ENCODE measurements at places on chromosomes 5 and 9.

- ATAC-seq, result no peak
Measured at GRCh38 chr9:15133488-15133887, 173.5 kb downstream of the TTC39B start.

GRCh38 chr5:15834596-15835245 lies 334.7 kb downstream of the FBXL7 start:
- no peak for ATAC-seq

DNA sequence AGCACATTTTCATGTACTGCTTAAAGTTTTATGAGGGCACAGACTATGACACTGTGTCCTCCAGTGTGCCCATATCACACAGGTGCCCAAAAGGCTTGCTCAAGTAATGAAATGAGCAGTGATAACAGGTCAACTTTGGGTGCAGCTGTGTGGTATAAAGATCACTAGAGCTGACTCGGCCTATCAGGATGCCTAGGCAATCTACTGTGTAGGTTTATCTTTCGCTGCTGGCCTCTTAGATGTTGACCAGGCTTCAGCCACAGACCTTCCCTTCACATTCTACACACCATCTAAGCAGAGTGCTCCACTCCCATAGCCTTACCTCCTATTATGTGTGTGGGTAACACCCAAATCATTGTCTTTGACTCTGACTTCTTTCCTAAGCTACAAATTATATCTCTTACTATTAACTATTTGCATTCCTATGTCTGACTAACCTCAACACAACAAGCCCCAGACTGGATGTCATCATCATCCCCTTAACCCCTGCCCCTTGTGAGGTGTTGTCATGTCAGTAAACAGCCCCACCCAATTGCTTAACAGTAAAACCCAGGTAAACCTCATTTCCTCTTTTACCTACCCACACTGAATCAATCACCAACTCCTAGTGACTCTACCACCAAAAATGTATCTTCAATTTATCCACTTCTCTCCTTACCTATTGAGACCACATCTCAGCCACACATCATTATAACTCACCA lies 2.5 kb downstream of the SREK1IP1 start:
- no peak for ATAC-seq

- no peak for ATAC-seq
Measured at GRCh38 chr5:113984928-113985327, 376.9 kb upstream of the KCNN2 start.

GRCh38 chr5:60163762-60164161 lies 270.2 kb upstream of the PDE4D start:
- no peak for ATAC-seq

- no peak for ATAC-seq
Measured at GRCh38 chr5:167602067-167602466, 689.4 kb upstream of the WWC1 start.

DNA sequence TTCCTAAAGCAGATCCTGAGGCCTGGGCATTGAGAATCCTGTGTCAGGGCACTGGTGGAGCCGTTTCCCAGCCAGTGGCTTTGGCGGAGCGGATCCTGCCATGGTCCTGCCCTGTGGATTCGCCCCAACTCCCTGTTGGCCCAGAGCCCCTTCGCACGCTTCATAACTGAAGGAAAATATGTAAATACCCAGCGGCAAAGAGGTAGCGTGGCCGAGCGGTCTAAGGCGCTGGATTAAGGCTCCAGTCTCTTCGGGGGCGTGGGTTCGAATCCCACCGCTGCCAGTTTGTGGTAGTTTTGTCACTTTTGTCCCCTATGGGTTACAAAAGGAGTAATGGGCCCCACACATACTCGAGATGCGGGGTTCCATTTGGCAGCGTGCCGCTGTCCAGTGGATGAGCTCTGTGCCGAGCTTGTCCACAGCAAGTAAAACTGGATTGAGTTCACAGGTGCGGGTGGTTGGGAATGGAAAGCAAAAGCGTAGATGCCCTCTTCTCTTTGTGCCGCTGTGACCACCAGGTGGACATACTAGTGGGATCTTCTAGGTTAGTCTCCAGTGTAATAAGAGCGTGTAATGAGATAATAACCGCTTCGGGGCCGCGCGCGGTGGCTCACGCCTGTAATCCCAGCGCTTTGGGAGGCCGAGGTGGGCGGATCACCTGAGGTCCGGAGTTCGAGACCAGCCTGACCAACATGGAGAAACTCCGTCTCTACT lies 17.3 kb downstream of the TRIM7 start:
- ATAC-seq, result no peak

DNA sequence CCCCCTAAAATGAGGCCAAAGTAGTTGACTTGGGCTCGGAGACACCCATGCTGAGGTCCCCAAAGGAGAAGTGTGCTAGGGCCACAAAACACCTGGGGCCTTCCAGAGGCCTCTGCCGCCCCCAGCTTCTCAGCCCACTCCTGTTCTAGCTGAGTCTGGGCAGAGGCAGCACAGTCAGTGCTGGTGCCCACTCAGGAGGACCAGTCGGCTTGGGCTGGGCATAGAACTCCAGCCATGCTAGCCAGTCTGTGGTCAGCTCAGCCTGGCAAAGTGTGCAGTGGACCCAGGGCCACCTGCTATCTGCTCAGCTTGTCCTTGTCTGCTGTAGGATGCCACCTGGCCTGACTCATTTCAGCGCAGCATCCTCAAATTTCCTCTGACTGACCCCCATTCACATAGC lies 254.6 kb downstream of the FSTL4 start:
- no peak for ATAC-seq

GRCh38 chr5:79759436-79759835 lies 69.8 kb downstream of the CMYA5 start:
- peak; percentile 39 for ATAC-seq

DNA sequence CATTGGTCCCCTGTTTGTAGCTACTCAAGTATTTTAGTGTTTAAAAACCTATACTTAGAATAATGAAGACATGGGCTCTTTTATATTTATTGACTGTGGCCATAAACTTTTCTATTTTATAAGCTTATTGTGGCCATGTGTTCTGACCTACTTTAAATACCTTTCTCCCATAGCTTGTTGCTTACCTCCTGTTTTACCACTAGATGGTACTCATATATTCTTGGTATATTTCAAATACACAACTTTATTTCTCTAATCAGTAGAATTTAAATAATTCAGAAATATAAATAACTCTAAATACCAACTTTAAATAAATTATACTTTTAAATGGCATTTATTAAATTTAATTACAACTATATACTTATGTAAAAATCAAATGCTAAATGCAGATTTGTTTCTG lies 498.0 kb downstream of the PRDM9 start:
- no peak for ATAC-seq

DNA sequence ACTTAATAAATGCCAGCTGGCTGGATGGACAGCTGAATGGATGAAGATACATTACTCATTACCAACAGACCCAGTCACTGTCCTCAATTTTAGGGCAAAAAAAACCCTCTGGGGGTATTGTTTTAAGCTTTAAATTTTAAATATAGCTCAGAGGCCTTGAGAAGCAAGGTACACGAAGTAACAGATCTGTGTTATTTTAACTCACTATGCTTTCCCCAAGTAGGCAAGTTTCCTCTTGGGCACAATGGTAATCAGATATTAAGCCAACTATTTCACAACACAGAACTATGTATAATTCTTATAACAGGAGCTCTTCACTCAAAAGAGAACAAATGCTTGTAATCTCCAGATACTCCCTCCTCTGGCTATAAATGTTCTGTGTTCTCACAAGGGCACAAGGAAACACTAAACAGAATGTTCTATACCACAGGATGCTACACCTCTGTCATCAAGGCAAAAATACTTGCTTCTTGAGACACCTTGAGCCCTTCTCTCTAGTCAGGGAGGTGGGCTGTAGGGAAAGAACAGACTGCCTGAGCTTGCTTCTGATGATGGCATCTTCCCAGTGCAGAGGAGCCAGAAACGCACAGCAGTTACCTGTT lies 443.8 kb downstream of the SPOCK1 start:
- ATAC-seq, result no peak

DNA sequence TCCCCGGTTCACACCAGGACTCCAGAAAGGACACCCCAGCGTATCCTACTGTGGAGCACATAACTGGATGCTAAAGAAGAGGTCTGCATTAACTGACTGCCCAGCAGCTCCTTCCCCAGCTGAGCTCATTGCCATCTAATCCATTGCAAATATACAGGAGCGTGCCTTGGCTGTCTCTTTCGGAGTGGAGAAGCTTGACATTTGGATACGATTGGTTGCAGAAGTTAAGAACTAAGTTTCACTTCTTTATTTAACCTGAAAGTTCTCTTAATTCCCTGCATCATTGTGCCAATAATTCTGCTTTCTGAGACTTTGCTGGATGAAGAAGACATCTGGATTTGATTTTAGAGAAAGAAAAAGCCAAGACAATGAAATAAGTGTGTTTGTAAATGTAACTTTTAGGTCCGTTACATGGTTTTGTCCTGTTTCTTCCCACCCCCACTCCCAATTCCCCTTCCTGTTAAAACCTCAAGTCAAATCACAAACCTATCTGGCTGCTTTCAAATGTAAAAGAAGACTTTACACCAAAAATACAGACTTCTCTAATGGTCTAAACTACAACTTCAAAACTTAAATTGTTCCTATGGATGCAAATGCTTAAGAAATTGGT lies 33.9 kb downstream of the TAS2R1 start:
- ATAC-seq, result no peak

GRCh38 chr9:137412431-137412830 lies 10.5 kb downstream of the EXD3 start:
- no peak for ATAC-seq

GRCh38 chr5:139246394-139246793 lies 47.1 kb upstream of the MATR3 start:
- ATAC-seq, result peak; percentile 98

GRCh38 chr9:33164138-33164809 lies 2.9 kb downstream of the B4GALT1 start:
- ATAC-seq, result no peak

GRCh38 chr9:94779031-94779430 lies 52.5 kb downstream of the AOPEP start:
- no peak for ATAC-seq

GRCh38 chr5:178094345-178094744 lies 19.0 kb upstream of the N4BP3 start:
- peak; percentile 18 for ATAC-seq

DNA sequence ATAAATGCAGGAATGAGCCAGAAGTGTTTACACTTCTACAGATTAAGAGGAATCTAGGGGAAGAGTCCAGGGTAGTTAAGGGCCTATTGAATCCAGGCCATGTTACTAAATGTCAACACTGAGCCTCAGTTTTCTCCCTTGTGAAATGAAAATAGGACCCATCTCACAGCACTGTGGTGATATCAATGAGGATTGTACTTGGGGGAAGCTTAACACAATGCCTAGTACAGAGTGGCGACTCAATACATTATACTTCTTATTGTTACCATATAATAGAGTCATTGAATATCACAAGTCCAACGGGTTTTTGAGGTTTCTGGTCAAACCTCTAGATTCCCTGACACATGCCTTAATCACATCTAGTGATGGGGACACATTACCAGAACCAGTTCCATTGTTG lies 4.6 kb downstream of the TRUB2 start:
- ATAC-seq, result no peak

DNA sequence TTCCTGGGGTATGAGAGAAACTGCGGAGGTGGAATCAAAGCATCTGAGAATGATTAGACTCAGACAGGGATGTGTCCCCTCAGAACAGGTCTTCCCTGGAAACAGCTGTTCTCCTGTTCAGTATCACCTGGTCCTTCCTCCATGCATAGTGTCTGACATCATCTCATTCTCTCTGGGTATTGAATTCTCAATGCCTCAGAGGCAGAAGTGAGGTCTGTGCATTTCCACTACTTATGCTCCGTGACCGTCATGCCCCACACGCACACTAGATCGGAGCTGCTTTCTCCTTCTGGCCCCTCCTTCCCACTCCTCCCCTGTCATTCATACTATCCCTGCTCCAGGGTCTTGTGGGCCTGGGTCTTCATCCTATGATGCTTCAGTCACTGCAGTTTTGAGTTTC lies 61.4 kb upstream of the DAB2IP start:
- no peak for ATAC-seq

GRCh38 chr5:67012171-67012570 lies 184.4 kb downstream of the CD180 start:
- ATAC-seq, result peak; percentile 73

DNA sequence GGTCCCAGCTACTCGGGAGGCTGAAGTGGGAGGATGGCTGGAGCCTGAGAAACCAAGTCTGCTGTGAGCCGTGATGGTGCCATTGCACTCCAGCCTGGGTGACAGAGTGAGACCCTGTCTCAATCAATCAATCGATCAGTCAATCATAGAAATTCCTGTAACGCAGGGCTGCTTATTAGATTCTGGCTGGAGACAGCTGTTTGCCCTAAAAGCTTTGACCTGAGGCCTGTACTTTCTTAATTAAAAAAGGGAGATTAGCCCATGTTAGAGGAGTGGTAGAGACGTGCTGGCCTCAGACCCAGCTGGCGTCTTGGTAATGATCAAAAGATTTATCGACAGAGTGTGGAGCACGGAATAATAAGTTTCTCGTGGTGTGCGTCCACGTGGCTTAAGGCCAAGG lies 40.5 kb upstream of the HMCN2 start:
- no peak for ATAC-seq

DNA sequence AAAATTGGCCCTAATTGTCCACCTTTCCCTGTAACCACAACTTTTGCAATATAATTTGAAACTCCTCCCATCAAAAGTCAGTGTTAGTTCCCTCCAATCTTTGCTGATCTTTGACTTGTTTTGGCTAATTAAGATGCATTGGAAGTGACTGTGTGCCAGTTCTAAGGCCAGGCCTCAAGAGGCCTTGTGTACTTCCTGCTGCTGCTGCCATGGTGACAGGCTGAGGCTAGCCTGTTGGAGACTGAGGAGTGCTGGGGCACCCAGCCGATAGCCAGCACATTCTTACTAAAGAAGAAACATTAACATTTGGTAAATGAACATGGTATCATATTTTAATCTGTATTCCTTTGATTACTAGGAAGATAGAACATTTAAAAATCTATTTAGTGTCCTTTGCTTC lies 86.5 kb downstream of the SREK1 start:
- ATAC-seq, result peak; percentile 24

DNA sequence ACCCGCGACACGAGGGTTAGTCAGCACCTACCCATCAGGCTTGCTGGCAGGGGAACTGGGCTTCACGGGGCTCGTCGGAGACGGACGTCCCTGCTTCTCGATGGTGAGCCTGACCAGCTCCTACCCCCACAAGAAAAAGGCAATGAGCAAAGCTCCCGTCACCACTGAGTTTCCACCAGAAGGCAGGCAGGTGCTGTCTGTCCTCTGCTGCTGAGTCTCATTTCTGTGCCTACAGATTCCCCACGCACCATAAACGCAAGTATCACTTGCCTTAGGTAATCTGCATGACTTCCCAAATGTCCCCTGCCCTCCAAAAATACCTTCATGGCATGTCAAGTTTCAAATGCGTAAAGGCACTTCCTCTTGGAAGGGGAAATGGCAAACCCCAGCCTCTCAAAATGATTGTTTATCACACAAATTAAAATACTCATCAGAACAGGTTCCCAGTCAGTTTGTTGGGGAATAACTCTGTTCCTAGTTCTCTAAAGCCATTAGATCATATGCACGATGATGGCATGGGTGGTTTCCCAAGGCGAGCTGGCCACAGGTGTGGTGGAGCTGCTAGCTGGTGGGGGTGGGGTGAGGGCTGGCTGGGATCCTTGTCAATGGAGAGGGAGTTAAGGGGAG lies 85.0 kb downstream of the PRRT1B start:
- peak; percentile 63 for ATAC-seq

- no peak for ATAC-seq
Measured at GRCh38 chr9:98225015-98225442, 30.4 kb downstream of the TBC1D2 start.
